ENCODE measurements at places on chromosomes 16 and 17.

- DNase-seq, result no peak
These were observed 46.8 kb downstream of the TIMM22 start for GRCh38 chr17:1043601-1044251.

- no peak for DNase-seq
These were observed 10.9 kb downstream of the ACLY start for GRCh38 chr17:41907633-41908539.

DNA sequence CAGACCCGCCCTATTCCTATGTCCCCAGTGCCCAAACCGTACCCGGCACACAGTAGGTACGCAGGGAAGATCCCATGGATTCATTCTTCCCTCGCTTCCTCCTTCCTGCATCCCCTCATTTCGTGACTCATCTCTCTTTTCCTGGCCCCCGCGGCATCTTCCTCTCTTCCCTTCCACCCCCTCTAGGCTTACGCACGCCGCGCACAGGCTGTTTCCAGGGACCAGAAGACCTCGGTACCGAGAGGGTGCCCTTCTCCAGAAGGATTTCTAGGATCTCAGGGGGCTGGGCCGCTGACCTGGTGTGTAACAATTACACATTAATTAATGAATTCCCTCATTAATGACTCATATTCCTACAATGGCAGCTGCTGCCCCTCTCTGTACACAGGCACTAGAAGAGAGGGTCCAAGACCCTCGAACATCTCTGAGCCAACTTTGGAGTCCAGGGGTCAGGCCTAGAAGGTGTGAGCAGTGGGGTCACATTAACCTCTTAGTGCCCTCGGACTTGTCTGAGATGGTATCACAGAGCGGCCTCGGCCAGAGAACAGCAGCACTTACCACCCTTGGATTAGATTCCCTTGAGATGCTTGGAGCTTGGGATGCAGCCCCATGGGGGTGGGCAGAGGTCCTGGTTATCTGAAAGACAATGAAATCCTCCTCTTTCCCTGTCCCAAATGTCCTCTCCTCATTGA is 16.8 kb upstream of the PLLP start:
- no peak for DNase-seq

DNA sequence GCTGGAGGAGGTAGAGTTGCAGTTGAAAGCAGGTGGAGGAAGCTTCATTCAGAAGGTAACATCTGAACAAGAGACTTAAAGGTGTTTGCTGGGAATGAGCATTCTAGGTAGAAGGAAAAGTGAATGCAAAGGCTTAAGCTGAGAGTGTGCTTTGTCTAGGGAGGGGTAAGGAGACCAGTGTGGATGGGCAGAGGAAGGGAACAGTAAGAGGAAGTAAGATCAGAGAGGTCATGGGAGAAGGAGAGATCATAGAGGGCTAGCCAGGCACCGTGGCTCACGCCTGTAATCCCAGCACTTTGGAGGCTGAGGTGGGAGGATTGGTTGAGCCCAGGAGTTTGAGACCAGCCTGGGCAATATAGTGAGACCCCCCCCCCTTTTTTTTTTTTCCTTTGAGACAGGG is 3.3 kb downstream of the STX4 start:
- no peak for DNase-seq

DNA sequence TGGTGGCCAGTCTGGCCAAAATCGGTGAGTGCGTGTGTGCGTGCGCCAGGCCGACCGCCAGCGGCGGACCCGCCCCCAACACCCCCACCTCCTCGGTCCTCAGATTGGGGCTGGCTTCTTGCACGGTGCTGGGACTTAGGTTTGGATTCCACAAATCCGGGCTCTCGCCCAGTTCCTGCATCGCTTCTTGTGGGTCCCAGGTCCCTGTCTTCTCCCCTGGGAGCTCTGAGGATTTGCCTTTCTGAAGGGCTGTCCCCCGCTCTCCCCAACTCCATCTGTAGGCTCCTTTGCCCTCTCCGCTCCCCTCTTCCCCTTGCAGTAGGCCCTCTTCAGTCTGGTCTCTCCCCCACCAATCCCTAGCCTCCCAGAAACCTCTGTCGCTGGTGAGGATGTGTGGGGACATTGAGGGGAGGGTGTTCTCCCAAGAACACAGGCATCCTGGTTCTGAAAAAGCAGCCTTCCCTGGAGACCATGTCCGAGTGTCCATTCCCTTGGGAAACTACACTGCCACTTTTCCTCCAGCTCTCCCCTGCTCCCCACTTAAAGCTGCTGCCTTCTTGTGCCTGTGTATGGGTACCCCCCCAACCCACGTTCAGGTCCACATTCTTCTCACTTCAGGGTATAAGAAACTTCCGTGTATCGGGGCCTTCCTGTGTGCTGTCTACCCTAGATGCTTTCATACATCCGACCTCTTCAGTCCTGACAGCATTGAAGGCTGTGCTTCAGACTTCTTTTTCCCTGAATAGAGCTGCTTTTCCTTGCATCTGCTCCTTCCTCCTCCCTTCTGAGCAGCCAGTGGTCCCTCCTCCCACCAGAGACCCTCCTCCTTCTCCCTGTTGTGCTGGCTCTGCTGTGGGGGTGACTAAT is 632 bp downstream of the SLC9A5 start:
- no peak for DNase-seq

GRCh38 chr17:47739150-47739549 is 6.1 kb downstream of the TBX21 start:
- no peak for DNase-seq

GRCh38 chr16:12184419-12184917 is 207.9 kb downstream of the SNX29 start:
- DNase-seq, result no peak

DNA sequence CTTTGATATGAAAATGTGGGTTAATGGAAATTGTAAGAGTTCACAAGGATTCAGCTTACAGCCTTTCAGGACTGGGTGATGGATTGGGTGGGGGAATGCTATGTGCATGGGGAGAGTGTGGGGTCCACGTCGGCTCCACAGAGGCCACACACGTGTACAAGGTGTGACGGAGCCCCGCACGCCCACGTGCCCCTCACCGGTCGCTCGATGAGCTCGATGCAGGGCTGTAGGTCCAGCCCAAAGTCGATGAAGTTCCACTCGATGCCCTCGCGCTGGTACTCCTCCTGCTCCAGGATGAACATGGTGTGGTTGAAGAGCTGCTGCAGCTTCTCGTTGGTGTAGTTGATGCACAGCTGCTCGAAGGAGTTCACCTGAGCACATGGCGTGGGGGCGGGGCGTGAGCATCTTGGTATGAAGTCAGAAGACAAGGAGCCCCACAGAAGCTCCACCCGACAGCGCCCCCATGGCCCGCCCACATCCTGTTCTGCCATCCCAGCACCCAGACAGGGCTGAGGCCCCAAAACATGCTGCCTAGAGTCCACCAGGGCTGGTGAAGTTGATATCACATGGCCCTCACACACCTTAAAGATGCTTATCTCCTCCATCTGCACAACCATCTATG is 99.1 kb downstream of the MYH11 start:
- DNase-seq, result no peak

- DNase-seq, result no peak
These were observed 9.0 kb upstream of the RHOT2 start for GRCh38 chr16:658679-659571.

- DNase-seq, result no peak
These were observed 2.1 kb downstream of the FOXF1 start for GRCh38 chr16:86512301-86512859.

DNA sequence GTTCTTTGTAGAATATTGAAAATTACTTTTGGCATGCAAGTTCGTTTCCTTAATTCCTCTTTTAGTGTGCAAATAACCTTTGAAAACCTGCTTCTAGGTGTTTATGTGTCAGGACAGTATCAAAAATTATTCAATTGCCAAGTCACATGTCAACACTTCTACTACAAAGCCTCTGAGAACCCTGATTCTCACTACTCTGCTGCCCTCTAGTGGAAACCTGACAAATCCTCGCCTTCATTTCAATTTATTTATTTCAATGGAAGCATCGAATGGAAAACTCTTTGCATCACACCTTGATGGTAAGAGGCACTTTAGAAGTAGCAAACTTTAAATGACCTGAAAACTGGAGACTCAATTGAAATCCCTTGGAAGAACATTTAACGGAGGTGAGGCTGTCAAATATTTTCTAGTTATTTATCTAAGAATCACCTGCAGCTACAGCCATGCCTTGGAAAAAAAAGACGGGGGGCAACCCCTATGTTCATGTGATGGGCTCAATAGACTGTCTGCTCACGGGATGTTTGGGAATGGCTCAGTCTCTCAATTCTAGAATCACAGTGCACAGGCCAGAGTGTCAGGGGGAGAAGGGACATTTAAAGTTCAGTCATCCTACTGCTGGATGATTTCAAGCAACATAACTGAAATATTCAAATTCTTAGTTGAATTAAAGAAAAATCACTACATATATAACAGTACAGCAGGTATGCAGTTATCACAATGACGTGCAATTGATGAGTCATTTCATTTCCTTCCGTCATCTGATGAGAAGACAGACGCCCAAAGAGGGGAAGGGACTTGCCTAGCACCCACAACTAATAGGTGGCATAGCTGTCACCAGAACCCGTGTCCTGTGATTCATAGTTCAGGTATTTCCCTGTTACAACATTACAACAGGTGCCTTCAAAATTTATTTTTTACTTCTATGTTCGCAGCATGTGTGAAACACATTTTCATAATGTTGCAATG is 563.9 kb downstream of the TOX3 start:
- no peak for DNase-seq

- DNase-seq, result no peak
These were observed 6.7 kb downstream of the ERI2 start for GRCh38 chr16:20799599-20799998.

- DNase-seq, result no peak
These were observed 8.0 kb downstream of the SBK1 start for GRCh38 chr16:28300327-28300726.

DNA sequence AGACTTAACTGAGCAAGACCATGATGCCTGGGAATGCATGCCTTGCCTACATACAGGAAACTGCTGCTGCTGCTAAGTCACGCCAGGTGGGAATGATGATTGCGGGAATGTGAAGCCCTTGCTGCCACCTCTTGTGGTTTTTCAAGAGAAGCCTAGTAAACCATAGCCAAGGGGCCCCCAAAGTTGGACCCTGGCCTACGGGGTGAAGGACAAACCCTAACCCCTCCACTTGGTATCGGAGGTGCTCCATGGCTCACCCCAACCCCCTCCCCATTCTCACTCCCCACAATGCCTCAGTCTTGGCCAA is 233.9 kb downstream of the ZNF423 start:
- DNase-seq, result no peak

GRCh38 chr17:28937044-28937729 is 14.1 kb downstream of the PHF12 start:
- DNase-seq, result no peak

GRCh38 chr17:7132511-7133094 is 18.0 kb upstream of the ASGR2 start:
- peak; percentile 17 for DNase-seq

DNA sequence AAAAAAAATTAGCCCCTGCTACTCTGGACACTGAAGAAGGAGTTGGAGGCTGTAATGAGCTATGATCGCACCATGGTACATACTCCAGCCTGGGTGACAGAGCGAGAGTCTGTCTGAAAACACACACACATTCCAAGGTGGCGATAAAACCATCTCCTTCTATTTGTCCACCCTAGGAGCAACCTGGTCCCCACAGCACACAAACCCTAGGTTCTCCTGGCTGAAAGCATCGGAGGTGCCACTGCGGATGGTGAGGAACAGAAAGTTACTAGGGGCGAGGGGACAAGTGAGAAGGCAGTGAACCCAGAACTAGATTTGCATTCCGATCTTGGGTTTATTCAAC is 1.4 kb upstream of the ECI1 start:
- DNase-seq, result no peak

DNA sequence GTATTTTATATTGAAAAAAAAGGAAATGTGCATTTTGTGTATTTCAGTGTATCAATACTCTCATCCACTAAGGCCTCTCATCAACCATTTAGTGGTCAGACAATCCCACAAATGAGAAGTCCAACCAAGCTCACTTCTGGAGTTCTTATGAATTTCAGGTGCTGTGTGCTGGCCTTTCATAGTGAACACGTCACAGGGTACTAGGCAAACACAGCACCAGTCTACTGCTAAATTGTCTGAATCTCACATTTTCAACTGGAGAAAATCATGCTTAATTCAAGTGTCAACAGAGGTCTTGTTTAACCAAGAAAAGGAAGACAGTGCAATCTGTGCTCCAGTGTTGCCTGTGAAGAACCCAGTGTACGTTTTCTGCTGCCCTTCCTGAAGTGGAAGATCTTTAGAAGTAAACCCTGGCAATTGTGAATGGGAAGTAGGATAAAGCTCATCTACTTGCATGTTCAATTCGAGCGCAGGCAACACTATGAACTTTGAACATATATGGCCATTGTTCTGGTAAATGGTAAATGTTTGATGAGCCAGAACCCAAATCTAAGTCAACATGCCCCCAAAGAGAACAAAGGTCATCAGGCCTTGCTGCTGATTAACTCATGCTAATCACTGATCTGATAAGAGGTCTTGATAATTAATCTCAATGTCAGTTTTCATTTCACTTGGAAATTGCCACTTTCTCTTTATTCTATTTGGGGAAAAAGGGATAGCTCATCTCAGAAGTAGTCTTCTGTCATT is 439.2 kb upstream of the SOX9 start:
- no peak for DNase-seq

DNA sequence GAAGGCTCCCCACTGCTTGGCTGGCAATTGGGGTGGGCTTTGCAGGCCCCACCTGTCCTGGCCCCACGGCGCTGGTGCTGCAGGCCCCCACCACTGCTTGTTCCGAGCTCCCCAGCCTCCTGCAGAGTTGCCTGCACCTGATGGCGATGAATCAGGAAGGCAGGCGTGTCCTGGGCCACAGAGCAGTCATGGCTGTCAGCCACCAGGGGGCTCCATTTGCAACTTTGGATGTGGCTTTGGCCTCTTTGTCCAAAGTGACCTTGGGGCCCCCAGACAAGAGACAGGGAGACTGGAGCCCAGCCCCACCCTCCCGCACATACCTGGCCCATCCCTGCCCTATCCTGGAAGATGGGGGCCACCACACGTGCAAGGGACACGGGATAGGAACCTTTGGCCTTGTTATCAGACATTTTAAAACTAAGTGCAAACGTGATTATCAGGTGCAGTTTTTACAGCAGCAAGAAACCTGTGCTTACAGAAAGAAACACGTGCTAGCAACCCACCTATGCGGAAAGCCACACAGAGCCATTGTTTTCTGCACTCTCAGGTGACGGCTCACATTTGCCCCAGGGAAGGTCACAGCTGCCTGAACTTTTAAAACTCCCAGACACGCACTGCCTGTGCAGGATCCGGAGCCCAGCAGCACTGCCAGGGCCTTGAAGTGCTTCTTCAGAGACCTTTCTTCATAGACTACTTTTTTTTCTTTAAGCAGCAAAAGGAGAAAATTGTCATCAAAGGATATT is at the start of gene DNASE1:
TSS of gene DNASE1 (plus strand) at position 443 of the 743 bp plus-strand sequence. CDS start 683 bp downstream, outside the sequence.
- DNase-seq, result peak; percentile 32

Measured in stimulated activated CD4-positive, alpha-beta T cell treated with anti-CD3 and anti-CD28 coated beads, Interleukin-15, amount 100 ng/mL, for 1 hour (primary cell).